ENCODE measurements at places on chromosomes 7 and 10.

GRCh38 chr10:13118784-13119410 lies 18.9 kb downstream of the OPTN start:
- DNase-seq, result no peak

DNA sequence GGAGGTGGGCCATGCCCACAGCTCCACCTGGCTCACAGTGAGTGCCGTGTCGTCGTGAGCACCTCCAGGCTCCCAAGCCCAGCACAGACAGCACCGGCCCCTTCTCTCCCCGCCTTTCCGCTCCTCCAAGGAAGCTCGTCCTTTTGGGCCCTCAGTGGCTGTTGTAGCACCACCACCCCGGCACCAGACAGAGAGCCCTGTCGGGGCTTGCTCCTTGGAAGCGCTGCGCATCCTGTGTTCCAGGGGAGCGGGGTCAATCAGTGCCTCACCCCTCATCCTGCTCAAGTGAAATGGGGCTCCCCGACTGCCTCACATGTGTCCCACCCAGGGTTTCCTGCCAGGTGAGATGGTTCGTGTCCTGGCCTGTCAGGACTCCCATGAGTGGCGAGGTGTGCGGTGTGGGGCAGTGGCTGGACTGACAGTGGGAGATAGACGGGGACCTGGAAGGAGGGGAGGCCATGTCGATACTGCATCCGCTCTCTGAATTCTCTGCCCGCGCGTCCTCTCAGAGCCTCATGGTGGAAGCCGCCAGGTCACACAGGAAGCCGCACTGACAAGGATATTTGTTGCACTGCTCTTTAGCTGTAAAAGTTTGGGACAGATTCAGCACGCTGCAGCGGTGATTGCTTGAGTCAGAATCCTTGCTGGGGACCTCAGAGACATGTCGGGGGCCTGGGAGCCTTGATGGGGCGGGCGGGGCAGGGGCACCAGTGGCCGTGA lies 107.1 kb downstream of the INPP5A start:
- no peak for DNase-seq

GRCh38 chr10:68647672-68648341 lies 73.2 kb upstream of the CCAR1 start:
- DNase-seq, result peak; percentile 88

DNA sequence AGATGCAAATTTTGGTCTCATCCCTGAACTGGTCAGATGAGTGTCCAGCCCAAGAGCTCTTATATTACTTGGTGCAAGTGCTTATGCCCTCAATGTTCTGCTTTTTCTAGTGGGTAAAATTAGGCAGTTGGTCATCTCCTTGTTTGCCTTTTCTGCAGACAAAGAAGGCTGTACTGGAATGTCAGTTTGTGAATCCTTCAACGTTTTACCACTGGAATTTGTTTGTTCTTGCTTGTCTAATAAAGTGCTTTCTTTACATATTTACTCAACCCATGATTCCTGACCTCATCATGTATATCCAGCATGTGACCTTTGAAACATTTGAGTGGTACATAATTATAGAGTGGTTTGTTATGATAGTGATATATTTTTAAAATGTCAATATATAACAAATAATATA lies 232.2 kb upstream of the TEX47 start:
- peak; percentile 14 for DNase-seq

DNA sequence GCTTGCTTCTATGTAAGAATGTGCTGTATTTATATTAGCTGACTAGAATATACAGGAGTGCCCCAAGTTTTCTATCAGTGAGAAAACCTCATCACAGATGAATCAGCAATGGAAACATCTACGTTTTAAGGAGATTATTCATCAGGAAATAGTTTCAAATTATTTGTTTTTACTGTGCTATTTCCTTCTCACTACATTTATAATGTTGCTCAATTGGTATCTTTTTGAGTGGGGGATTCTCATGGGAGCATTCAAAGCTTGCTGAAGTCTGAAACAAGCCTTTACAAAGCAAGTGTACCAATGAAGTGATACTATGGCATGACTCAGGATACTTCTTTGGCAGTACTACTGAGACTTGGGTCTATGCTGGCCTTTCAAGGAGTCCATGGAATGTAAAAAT lies 191.1 kb upstream of the SLC26A5 start:
- peak; percentile 96 for DNase-seq

DNA sequence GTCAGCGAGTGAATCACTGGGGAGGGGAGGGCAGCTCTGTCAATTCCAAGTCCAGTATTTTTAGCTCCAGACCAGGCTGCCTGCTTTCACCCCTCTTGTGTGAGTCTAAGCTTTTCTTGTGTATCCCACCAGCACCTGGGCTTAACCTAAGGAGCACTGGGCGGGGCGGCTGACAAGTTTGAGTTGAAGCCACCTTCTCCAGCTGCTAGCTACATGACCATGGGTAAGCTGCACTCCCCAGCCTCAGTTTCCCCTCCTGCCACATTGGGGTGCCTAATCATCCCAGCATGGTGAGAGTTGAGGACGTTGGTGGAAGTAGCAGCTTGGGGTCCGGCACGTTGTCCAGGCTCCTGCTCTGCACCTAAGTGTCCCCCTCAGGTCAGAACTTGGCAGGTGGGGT lies 89.8 kb upstream of the PCBD1 start:
- DNase-seq, result no peak

GRCh38 chr10:73854310-73854709 lies 20.0 kb downstream of the CAMK2G start:
- no peak for DNase-seq

- DNase-seq, result peak; percentile 72
These were observed 99.6 kb upstream of the DIP2C start for GRCh38 chr10:788796-789748.
